ENCODE measurements at places on chromosomes 11 and 22.

DNA sequence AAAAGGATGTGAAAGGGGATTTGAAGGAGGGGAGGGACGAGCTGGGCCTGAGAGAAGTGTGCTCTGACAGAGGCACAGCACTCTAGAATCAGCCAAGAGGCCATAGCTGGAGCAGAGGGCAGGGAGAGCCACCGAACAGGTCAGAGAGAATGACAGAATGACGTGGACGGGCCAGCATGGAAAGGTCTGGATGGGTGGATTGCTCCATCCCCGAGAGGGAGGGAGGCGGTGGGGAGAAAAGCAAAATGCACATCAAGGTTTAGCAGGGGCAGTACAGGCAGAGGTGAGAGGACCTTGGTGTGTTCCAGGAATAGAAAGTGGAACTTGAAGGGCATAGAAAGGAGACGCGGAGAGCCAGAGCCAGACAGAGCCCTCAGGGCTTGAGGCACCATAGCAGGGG lies 6.9 kb downstream of the PMM1 start:
- DNase-seq, result no peak

DNA sequence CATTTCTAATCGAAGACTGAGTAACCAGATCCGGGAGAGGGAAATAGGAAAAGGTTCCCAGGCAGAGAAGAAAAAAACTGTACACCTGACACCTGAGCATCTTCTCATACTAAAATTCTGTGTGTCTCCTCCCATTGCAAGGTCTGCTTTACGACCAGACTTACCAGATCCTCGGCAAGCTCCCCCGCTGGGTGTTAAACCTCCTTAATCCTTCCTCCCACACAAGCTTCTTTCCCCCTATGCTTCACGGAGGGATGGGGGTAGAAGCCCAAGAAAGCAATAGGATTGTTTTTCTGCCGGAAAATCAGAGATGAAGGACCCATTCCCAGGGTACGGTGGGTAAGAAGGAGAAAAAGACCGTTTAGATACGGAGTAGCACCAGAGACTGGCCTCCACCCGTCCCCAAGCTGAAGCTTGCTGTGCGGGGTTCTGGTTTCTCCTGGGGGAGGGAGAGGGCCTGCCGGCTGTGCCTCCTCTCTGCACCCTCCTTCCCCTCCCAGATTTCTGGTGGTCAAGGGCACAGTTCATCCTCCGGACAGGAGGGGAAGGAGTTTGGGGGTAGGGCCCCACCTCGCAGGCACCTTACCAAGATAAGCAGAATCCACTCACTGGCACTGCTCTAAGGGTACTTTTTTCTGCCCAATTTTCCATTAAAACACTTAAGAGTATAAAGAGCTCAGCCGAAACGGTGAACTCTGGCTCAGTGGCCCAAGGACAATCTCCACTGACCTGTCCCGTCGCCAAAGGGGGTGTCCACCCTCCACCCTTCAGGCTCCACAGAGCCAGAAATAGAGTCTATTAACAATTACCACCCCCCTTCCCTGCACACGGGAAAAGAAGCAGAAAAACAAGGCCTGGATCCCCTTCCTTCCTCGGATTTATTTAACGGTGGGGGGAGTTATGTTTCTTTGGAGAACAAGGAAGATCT lies 1.2 kb downstream of the TOB2 start:
- peak; percentile 72 for DNase-seq

DNA sequence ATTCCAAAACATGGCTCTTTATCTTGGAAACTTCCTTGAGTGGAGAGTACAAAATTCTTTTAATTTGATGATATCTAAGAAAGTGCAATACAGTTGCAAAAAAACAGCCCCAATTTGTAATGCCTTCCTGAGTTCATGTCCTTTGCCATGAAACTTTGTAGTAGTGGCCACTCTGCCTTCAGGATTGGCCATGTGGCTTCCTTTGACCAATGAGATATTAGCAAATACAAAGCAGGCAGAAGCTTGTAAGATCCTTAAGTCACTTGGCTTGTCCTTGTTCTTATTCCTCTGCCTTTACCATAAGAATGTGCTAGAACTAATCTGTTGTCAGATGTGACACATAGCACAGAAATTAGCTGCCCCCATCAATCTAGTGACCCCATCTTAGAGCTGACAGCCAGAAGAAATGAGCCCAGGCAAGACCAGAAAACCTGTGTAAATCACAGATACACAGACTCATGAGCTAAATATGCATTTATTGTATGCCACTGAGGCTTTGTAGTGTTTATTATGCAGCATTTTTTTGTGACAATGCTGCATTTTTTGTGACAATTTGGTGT lies 29.8 kb upstream of the BLID start:
- DNase-seq, result no peak

GRCh38 chr11:130785380-130786116 lies 130.7 kb downstream of the SNX19 start:
- no peak for DNase-seq

DNA sequence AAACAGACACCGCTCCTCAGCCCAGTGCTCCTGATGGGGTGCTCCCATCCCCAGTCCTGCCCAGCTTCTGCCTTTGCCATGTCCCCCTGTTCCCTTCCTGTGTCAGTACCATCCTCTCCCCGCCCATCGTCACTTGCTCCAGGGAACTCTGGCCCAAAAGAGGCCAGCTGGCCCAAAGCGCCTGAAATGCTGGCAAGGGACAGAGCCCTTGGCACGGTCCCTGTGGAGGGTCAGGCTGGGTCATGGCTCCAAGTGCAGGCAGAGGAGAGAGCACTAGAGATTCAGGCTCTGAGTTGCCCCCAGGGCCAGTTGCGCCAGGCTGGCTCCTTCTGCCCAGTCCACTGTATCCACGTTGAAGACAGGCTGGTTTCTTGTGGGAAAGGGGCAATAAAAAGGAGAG lies 8.4 kb upstream of the HDHD5 start:
- peak; percentile 40 for DNase-seq

- DNase-seq, result no peak
Measured at GRCh38 chr22:36860438-36860820, 377 bp upstream of the NCF4 start.

DNA sequence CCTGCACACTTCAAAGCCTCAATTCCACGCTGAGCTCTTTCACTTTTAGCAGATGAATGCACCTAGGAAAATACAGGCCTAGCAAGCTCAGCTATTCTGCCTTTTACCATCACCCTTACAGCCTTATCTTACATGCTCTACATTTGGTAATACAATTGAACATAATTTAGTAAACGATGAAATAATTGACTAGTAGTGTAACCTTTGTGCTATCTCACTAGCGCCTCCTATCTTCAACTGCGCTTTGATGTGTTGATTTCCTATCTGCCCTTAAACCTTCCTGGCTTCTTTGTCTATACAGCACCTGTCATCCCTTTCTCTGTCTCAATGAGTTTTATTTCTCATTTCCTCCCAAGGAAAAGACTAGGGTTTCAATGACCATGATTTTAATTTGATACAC lies 149.7 kb downstream of the LRRC4C start:
- no peak for DNase-seq

GRCh38 chr11:67463186-67463585 lies 5.9 kb downstream of the TMEM134 start:
- no peak for DNase-seq

- DNase-seq, result peak; percentile 52
Measured at GRCh38 chr22:36201630-36202319, at the start of gene APOL4. Gene APOL4, minus strand, starts transcription at chr22:36201809. Its CDS starts 75 bp downstream, at chr22:36201734.

DNA sequence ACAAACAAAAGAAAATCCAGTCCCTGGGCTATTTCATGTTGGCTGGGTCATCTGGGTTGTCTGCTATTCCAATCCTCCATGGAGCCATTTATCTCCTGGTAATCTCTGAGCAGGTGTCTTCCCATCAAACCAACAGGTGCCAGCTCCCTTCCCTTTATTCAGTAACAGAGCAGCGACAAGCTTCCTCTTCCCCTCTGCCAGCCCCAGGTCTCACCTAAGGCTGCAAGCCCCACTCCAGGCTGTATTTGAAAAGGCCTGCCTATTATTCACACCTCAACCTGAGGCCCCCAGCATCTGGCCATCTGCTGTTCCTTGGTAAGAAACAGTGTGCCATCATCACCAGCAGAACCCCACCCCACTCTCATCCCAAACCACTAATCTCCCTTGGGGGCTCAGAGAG lies 436.2 kb downstream of the BUD13 start:
- no peak for DNase-seq
